Left renal pelvis (tissue), 4 donors: ENCODE measurements at places on chromosomes 2 and 18.

GRCh38 chr2:46828491-46829230 is 86.9 kb downstream of the MCFD2 start:
- no peak for DNase-seq

GRCh38 chr2:64482765-64483504 is 29.0 kb downstream of the LGALSL start:
- DNase-seq, result no peak

DNA sequence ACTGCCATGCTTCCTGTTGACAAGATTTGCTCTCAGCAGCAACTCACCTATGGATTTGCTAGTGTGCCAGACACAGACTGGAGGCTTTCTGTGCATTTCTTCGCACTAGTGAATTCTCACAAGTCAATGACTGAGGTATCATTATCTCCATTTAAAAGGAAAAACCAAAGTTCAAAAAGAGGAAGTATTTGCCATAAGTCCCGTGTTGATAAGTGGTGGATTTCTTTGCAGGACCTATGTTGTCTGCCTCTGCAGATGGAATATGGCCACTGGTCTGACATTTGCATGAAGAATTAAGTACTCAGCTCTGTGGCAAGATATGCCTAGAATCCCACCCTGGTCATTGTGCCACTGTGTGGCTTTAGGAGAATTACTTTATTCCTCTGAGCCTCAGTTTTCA is 299.6 kb downstream of the PAX3 start:
- no peak for DNase-seq

GRCh38 chr2:96427169-96427568 is 78.0 kb downstream of the NEURL3 start:
- DNase-seq, result no peak
